NCI-H774 (cell line): ENCODE measurements at places on chromosomes 7 and 10.

DNA sequence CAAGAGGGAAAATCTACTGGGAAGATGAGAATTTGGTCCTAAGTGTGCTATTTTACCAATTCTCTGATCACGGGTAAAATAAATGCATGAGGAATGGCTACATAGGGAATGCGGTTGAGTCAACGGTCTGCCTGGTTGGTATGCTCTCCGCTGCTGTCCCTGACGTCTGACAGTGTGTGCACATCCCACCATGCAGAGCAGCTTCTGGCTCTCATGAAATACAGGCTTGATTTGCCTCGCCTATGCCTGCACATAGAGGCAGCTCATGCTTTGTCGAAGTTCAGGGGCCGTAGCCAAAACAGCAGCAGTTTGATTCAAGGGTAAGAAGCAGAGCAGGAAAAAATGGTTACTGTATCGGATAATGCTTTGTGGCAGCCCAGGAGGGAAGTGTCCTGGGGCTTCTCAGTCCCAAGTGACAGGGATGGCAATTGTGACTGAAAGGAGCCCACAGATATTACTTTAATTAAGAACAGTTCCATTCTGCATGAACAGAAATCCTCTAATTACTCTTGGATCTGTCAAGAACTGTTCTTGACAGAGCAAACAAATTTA, 268.4 kb upstream of the SLC26A5 start:
- DNase-seq = no peak

- no peak for DNase-seq
Observed at GRCh38 chr10:61752111-61753011, 89.6 kb downstream of the CABCOCO1 start.

- DNase-seq = no peak
Observed at GRCh38 chr10:3548076-3548475, 236.9 kb downstream of the KLF6 start.

- DNase-seq = no peak
Observed at GRCh38 chr7:111802194-111802772, 240.0 kb upstream of the IMMP2L start.

GRCh38 chr10:17214526-17214925, 13.1 kb upstream of the TRDMT1 start:
- DNase-seq = no peak
